ENCODE measurements at places on chromosomes 3 and 15.

DNA sequence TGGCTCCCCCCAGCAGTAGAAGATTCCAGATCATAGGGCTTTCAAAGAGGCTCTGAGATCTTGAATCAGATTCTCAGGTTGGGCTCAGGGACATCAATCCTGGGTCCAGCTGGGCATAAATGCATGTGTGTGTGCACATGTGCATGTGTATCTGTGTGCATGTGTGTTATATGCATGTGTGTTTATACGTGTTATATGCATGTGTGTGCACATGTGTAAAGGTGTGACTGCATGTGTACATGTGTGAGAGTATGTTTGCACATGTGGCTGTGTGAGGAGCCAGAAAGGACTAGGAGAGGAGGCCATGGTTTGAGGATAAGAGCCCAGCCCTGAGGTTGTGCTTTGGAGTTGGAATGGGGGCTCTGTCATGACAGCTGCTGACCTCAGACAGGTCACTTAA, 1.8 kb upstream of the MAPKAPK3 start:
- DNase-seq, result no peak

DNA sequence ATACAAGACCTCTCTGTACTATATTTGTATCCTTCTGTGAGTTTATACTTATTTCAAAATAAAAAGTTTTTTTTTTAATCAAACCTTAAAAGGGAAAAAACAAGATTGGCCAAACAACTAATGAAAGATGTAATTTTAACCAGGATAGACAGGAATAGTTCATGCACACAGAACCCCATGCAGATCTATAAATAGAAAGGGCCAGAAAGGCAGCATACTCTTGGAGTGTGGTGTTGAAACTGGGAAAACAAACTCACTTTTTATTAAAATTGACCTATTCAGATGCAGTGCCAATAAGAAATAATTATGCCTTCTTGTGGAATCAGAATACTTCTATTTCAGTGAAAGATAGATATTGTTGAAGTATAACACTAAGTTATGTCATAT, 204.6 kb downstream of the PLCL2 start:
- DNase-seq, result no peak

- no peak for DNase-seq
Measured at GRCh38 chr15:68382286-68383007, 49.5 kb downstream of the ITGA11 start.

- DNase-seq, result no peak
Measured at GRCh38 chr15:66819084-66819483, 117.0 kb downstream of the SMAD6 start.

- DNase-seq, result no peak
Measured at GRCh38 chr3:148657470-148657869, 40.2 kb upstream of the AGTR1 start.

- no peak for DNase-seq
Measured at GRCh38 chr3:142844339-142844977, 44.4 kb downstream of the PCOLCE2 start.

GRCh38 chr3:33041909-33042308, 55.0 kb downstream of the GLB1 start:
- DNase-seq, result no peak

DNA sequence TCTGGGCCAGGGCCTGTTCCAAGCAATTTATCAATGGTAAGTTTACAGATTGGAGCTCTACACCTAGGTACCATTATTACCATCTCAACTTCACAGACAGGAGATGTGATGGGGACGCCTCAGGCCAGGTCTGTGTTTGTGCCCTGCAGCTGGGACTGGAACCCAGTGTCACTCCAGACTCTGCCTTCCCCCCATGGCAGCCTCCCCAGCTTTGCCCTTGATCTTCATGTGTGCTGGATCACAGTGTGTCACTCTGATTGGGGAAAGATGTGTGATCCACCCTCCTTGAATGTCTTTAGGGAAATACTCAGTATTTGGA, 59.6 kb downstream of the MGLL start:
- no peak for DNase-seq

DNA sequence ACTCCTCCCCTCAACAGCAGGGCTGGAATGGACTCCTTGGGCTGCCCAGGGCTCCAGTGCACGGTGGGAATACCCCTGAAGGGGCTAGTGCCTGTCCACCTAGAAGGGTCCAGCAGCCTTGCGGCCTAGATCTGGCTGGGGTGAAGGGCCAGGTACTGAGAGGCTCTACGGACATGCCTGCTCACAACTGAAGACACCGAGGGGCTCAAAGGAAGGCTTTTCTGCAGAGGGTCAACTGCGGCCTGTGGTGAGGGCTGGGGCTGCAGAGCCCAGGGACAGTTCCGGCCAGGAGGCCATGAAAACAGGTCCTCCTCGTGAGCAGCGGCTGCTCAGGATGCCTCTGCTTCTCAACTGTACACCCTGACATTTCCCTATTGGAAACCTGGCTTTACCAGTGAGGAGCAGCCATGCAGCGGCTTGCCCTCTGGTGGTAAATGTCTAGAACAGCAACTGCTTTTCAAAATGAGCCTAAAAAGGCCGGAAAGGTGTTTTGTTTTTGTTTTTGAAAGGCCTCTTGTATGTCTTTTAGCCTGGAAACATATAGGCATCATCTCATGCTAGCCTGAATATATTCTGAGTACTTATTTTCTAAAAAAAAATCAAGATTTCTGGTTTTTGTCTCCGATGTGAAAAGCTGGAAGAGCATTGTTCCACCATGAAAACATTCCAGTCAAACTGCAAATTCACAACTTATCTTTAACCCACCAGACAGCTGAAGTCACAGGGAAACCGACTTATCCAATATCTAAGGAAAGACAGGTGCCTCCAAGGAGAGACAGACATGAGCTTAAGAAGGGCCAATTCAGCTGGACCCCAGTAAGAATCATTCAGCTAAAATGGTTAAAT, 163.4 kb downstream of the KLF13 start:
- DNase-seq, result no peak

DNA sequence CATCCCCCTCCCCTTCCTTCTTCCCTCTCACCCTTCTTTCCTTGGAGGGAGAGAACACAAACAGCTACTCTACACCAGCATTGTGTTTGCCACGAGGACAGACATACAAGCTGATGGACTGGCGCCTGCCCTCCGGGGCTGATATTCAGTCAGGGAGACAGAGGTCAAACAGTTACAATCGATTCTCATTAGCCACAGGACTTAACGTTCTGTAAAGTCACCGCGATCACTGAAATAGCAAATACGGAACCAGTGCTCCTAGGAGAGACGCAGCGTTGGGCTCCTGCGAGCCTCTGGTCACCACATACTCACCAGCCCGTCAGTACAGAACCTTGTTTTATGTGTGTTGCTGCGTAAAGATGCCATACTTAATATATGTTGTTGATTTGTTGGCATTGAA, 108.8 kb downstream of the LRRK1 start:
- no peak for DNase-seq

GRCh38 chr3:66949898-66950297, 48.2 kb upstream of the KBTBD8 start:
- DNase-seq, result no peak

Data from activated T-helper 9 cell treated with anti-CD3 and anti-CD28 coated beads, Interleukin-2, amount 50 U/mL, for 16 hours (primary cell).